ENCODE measurements at places on chromosomes 12 and 14.

- DNase-seq: no peak
Measured at GRCh38 chr12:126966498-126966897, 1300.5 kb upstream of the TMEM132C start.

DNA sequence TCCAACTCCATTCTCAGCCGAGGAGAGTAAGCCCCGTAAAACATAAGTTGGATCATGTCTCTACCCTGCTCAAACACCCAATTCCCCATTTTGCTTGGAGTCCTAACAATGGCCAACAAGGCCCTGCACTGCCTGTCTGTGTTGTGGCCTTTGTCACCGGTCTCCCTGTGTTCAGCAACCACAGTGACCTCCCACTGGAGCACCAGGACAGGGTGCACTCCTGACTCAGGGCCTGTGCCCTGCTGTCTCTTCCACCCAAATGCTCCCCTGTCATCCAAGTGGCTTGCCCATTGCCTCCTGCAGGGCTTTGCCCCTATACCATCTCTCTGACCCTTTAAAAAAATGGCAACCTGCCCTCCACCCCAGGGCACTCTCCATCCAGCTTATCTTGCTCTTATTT, 4.4 kb upstream of the KRT85 start:
- no peak for DNase-seq

DNA sequence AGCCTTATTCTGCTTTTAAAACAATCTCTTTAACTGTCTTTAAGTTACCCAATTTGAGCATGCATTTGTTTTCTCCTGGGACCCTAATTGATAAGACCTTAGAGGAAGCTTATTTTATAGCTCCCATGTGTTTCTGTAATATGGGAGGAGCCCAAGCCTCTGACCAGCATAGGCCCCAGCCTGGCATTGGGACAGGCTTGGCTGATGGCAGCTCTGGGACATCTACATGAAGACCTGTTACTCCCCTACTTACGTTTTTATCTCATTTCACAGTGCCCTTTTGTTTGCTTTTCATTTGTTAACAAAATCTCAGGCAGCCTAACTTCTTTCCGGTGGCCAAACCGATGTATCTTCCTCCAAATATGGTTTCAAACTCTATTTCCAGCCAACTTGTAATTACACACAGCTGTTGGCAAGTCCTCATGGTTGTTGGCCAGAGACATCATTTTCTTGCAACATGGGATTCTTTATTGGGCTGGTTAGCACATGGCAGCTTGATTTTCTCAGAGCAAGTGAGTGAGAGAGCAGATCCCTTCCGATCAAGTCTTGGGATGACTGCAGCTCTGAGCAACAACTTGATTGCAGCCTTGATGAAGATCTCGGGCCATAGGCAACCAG, 1117.5 kb downstream of the AACS start:
- DNase-seq: no peak

- no peak for DNase-seq
Measured at GRCh38 chr14:22483863-22484593, 105.0 kb downstream of the DAD1 start.

DNA sequence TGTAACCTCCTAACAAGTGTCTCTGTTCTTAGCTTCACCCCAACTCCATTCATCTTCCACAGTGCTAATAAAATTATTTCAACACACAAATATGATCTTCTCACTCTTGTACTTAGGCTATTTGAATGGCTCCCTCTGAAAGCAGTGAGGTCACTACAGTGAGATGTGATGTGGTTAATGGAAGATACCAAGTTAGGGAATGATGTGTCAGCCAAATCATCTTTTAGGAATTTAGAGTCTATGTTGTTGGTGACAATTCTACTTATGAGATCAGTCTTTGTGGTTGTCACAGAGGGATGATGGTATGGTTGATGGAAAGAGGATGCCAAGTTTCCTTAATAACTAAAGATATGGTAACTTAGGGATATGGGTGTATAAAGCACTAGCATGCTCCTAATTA, 57.6 kb downstream of the POLR3B start:
- DNase-seq: peak; percentile 94

GRCh38 chr12:77204083-77204482, 138.7 kb upstream of the E2F7 start:
- peak; percentile 27 for DNase-seq

- DNase-seq: no peak
Measured at GRCh38 chr14:102929241-102930137, 7.0 kb downstream of the AMN start.

GRCh38 chr12:113299619-113300237, 35.2 kb downstream of the SLC8B1 start:
- DNase-seq: peak; percentile 87

DNA sequence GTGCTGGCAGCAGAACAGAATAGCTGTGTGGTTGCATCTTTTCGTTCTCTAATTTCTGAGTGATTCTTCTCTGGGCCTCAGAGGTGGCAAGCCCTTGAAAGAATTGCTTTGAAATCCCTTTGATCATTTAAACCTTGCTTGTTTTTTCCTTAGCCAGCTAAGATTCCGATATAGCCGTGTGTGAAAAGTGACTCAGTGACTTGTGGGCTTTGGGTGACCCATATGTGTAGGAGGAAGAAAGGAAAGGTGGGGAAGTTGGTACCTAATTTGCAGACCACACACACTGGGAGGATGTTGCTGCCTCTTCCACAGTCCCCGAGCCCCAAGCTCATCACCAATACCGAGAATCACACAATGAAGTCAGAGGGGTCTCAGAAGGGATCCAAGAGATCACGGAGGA, 18.8 kb downstream of the SLC24A4 start:
- DNase-seq: no peak

DNA sequence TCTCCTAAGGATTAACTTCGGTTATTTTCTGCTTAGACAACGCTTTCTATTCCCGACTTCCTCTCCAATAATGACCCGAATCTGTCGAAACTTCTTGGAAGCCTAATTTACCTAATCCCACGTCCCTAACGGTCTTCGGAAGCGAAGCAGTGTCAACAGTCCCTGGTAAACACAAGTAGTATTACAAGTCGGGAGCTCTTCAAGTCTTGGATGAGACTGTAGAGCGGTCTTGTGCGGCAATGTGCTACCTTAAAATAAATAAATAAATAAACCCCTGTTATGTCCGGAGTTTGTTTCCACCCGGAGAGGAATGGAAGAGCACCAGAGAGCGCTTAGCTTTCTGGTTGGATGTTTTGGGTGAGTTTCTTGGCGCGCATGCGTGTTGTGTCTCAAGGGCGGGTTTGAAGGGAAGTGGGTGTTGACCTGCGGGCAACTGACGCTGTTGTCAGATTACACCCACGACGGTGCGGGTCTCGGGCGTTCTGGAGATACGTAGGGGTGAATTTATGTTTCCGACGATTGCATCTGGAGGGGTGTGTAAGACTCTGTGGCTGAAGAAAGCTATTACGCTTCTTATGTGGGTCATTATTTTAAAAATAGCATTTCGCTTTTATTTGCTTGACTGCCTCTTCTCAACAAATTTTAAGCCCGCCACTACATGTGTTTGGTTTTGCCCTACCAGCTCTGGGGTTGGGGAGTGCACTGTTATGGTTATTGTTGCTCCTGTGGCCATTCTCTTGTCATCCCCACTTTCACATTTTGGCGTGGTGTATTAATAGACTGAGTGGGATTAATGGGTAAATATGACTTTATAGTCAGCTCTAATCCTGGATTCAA, at the start of the genes KIAA0586 and TIMM9:
Gene KIAA0586 (plus strand): TSS at position 439 of the 837 bp plus-strand sequence. CDS start 546 bp downstream, outside the sequence.
Gene TIMM9 (minus strand): TSS at position 251 of the 837 bp plus-strand sequence. CDS start 15,586 bp downstream, outside the sequence.
- peak; percentile 98 for DNase-seq

DNA sequence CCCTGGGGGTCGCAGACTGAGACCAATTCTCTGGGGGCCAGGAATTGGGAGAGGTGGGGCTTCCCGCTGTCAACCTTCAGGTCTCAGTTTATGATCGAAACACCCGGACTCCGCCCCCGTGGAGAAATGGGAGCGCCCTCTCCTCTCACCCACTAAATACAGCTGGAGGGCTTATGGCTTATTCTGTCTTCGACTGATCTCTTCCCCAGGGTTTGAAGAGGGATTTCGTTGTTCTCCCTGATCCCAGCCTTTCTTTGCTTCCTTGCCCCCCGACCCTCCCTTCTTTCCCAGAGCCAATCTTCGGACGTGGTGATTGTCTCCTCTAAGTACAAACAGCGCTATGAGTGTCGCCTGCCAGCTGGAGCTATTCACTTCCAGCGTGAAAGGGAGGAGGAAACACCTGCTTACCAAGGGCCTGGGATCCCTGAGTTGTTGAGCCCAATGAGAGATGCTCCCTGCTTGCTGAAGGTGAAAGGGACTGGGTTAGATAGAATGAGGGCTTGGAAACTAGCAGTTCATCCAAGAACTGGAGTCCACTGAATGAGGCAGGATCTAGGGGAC, 607 bp downstream of the OS9 start:
- no peak for DNase-seq

DNA sequence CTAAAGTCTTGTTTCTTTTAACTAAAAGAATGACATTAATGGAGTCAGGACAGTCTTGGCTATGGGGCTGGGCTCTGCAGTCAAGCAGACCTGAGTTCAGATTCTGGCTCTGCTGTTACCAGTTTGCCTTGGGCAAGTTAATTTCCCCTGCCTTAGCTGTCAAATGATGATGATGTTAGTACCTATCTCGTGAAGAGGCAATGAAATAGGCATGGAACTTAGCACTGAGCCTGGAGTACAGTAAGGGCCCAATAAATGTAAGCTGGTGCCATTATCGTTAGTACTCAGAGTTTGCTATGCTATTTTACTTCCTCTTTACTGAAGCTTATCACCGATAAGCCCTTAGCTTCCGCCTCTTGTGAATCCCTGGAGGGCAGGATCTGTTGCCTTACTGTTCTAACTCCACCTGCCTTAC, 8.5 kb downstream of the FBXW8 start:
- no peak for DNase-seq

DNA sequence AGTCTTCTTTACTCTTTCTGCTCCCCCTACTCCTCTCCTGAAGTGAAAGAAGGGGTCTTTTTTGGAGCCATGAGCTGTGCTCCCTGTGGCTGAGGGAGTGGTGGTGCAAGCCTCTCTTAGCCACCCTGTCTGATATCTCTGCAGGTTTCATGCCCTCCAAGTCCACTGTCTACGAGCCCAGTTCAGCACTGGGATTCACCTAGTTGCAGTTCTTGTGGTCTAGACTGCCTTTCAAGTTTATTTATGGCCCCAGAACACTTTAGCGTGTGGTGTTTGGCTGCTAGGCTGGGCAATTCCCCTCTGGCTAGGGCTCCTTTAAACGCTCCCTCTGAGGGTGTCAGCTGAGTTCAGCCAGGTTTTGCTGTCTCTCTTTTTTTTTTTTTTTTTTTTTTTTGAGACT, 908.6 kb downstream of the TRHDE start:
- no peak for DNase-seq

DNA sequence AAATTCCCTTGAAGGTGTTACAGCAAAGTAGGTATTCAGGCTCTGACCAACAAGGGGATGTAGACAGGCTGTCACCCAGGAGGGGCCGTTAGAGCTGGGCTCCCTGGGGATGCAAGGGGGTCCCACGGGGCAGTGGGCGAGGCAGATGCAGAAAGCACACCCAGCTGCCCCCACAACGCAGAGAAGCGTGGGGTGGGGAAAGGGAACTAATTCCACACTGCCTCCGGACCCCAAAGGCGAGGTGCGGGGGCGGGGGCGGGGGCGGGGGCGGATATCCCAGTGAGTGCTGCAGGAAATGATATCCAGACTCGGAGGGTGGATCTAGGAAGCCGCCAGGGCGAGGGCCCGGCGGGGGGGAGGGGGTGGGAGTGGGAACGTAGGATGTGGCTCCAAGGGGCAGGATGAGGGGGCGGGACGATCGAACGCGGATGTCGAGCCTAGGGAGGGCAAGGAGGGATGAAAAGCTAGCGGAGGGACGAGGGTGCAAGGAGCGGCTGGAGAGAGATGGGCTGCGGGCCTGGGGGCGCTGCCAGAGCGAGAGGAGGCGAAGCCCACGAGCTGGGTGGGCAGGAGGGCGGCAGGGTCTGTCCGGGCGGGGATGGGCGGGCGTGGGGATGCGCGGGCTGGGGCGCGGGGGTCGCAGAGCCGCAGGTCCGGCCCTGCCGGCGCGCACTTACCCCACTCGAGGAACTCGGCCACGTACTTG, 874 bp downstream of the CDC42BPB start:
- peak; percentile 85 for DNase-seq

- no peak for DNase-seq
Measured at GRCh38 chr14:93116676-93117200, 1.0 kb upstream of the ITPK1 start.

- DNase-seq: no peak
Measured at GRCh38 chr12:124481772-124482566, 85.4 kb downstream of the NCOR2 start.

DNA sequence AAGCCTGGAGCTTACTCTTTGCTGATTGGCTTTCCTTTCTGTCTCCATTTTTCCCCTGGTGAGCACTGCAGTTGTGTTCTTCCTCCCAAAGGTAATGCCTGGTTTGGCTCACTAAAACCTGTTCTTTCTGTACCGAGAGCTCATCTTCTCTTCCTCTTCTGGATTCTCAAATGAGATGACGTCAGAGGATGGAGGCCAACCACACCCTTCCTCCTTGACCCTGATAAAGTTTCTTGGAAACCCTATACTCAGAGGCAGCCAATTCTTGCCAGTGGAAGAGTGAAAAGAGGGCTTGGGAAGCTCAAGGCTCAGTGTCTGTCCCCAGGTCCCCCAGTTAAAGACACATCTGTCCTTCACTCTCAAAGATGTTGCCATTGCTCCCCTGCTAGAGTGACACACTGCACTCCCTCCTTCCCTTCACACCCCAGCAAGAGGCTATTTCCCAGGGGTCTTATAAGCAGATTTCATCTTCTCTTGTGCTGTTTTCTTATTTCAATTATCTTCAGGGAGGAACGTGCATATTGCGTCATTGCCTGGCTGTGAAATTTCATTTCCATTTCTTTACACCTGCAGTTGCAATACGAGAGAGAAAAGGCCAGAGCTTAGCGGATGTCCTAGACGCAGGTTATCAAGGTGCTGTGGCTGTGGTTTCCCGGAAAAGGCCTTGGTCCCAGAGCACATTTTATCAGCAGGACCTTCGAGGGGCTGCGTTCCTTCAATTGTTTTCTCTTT, 27.3 kb downstream of the NTF3 start:
- DNase-seq: no peak

DNA sequence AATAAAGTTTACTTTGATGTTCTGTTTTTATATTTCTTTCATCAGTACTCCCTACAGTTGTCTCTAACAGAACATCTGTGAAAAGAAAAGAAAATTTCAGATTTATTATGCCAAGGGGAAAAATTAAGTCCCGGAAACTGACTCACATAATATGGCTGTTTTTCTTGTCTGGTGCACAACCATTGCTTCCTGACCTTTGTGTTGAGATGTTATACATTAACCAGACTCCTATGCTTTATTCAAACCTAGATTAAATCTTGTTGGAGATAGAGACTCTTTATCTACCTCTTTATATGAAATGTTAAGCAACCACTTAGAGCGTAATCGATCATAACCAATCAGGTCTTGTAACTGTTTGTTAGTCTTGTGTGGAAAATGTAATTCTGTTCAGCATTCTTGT, 37.6 kb upstream of the BICD1 start:
- DNase-seq: no peak

- DNase-seq: peak; percentile 89
Measured at GRCh38 chr14:50342221-50343078, 30.3 kb downstream of the DMAC2L start.

DNA sequence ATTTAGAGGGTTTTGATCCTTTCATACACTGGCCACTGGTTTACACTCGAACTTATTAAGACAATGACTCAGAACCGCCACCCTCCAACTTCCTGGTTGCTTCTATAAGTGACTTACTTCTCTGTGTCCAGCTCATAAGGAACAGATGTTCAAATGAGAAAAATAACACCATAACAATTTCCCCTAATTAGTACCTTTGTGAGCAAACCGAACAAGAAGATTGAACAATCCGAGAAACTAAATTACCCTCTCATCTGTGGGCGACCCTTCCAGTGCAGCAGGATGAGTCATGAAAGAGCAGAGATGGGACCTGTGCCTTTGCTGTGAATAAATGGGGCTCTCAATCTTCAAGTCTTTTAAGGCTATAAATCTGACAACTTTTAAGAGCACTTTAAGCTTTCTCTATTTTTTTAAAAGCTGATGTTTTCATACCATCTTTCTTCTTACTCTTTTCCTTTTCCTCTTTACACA, 146.8 kb upstream of the RASSF8 start:
- peak; percentile 70 for DNase-seq
